ENCODE measurements at places on chromosomes 12 and 14.

GRCh38 chr12:14950421-14950820 lies 11.0 kb downstream of the ARHGDIB start:
- ATAC-seq, result no peak

DNA sequence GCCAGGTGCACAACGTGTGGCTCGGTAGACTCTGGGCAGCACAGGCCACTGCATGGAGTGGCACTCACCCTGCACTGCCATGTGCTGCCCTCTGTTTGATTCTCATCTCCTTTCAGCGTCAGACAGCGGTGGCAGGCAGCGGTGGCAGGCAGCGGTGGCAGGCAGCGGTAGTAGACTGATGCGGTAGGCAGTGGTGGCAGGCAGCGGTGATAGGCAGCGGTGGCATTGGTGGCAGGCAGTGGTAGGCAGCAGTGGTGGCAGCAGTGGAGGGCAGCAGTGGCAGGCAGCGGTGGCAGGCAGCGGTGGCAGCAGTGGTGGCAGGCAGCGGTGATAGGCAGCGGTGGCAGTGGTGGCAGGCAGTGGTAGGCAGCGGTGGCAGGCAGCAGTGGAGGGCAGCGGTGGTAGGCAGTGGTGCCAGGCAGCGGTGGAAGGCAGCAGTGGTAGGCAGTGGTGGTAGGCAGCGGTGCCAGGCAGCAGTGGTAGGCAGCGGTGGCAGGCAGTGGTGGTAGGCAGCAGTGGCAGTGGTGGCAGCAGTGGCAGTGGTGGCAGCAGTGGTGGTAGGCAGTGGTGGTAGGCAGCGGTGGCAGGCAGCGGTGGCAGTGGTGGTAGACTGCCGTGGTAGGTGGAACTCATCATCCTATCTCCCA lies 6.0 kb upstream of the MEG3 start:
- ATAC-seq, result no peak

GRCh38 chr14:39500253-39500652 lies 68.0 kb upstream of the FBXO33 start:
- ATAC-seq, result no peak

GRCh38 chr14:45359746-45360145 lies 106.7 kb upstream of the MIS18BP1 start:
- no peak for ATAC-seq

DNA sequence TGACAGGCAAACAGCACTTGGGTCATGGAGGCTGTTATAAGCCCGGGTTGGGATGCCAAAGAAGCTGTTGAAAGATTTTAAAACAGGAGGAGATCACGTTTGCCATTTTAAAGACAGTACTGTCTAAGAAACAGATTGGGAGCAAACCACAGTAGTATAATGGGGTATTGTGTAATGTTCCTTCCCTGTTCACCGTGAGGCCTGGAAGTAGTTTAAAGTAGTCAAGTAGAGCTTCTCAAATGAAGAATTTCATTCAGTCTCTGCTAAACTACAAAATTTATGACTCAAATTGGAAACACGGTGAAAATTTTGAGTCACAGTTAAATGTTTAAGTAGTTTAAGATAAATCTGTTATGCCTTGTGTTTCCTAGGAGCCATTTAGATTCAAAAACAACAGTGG lies 35.8 kb downstream of the ATP2A2 start:
- ATAC-seq, result no peak
